HCT116 (cell line): ENCODE measurements at places on chromosomes 3 and 15.

- no peak for DNase-seq
These were observed 14.6 kb upstream of the PLA2G4E start for GRCh38 chr15:42035435-42035761.

GRCh38 chr3:25971736-25972135 is 181.8 kb downstream of the OXSM start:
- no peak for DNase-seq

DNA sequence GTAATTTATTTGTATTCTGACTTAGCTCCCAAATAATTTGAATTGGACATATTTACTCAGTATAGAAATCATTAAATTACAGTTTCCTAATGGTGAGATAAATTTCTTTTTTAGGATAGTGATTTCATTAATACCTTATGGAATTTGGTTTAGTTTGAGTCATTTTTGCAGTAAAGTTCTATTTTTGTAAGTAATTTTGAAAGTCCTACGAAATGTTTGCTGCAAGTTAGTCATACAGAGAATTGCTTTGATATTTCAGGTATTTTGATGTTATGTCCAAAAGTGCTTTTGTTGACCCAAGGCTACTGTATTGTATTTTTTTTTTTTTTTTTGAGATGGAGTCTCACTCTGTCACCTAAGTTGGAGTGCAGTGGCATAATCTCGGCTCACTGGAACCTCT is 41.7 kb downstream of the TCF12 start:
- DNase-seq = no peak

GRCh38 chr3:86937306-86937791 is 53.6 kb downstream of the VGLL3 start:
- DNase-seq = no peak

DNA sequence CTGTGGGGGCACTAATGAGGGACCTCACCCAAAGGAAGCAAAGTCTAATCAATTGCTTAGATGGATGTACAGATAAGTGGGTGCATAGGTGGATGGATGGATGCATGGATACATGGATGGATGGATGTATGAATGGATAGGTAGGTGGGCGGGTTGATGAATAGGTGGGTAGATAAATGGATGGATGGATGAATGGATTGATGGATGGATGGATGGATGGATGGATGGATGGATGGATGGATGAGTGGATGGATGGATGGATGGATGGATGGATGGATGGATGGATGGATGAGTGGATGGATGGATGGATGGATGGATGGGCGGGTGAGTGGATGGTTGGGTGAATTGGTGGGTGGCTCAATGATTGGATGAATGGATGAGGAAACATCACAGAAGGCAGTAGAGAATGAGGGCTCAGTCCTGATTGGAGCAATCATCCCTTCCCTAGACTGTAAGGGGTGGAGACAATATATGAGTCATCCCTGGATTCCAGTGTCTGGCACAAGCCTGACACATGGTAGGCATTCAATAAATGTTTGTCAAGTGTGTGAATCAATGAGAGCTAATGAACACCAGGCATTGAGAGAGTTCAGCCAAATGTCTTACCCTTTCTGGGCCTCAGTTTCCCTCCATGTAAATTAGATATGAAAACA is 40.4 kb upstream of the PXYLP1 start:
- no peak for DNase-seq

DNA sequence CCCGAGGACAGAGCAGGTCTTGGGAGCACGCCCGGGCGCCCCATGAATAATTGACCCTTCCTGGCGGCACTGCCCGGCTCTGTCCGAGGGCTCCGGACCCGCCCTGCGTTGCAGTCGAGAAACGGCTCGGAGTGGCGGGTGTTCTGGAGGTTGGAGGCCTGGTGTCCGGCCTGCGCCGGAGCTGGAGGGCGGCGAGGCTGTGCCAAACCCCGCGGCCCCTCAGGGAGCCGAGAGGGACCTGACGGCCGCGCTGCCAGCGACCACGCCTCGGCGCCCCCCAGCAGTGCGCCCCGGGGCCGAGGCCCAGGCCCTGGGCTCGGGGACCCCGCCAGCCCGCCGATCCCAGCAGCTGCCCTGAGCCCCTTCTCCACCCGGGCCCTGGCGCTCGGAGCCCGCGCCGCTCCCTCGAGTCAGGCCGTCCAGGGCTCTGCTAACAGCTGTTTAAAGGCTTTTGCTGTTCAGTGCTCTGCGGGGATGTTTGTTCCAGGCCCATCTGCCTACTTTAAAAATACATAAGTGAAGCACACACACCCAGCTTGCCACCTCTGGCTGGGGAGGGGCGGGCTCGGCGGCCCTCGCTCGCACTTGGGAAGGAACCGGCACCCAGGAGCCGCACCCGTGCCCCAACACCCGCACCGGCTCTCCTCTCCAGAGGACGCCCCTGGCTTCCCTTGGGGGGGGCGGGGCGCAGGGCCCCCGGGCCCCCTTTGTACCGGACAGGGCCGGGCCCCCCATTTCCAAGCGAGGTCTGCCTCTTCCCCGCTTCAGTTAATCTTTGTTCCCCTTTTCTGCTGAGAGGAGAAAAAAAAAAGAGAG is 730 bp upstream of the ZNF710 start:
- no peak for DNase-seq

GRCh38 chr3:121619691-121620090 is 26.5 kb downstream of the FBXO40 start:
- DNase-seq = no peak

DNA sequence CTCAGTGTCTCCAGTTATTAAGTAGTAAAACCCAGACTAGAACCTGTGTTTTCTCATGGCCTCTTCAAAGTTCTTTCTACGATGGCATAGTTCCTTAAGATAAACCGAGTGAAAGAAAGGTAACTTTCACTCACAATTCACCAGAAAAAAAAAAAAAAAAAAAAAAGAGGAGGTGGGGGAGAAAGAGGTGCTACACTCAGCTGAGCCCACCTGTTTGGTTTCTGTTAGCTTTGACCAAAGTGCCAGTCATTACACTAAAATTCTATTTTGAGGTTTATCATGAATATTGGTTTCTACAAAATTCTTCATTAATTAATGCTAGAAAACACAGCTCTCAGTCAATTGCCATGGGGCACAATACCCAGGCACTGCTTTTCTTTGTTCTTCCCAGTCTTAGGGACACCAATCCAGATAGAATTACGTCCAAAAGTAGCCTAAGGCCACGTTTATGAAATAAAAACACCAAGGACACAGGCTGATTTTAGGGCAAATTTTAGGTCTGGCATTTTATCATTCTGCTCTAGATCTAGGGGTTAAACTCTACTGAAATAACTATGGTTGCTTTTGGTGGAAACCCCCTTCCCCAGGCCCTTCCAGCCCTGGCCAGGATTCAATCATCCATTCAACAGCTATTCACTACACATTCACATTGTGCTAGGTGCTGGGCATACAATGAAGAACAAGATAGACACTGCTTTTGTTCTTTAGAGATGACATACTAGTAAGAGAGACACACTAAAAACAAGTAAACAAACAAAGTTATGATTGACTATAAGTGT is 1097.8 kb downstream of the FHIT start:
- no peak for DNase-seq

DNA sequence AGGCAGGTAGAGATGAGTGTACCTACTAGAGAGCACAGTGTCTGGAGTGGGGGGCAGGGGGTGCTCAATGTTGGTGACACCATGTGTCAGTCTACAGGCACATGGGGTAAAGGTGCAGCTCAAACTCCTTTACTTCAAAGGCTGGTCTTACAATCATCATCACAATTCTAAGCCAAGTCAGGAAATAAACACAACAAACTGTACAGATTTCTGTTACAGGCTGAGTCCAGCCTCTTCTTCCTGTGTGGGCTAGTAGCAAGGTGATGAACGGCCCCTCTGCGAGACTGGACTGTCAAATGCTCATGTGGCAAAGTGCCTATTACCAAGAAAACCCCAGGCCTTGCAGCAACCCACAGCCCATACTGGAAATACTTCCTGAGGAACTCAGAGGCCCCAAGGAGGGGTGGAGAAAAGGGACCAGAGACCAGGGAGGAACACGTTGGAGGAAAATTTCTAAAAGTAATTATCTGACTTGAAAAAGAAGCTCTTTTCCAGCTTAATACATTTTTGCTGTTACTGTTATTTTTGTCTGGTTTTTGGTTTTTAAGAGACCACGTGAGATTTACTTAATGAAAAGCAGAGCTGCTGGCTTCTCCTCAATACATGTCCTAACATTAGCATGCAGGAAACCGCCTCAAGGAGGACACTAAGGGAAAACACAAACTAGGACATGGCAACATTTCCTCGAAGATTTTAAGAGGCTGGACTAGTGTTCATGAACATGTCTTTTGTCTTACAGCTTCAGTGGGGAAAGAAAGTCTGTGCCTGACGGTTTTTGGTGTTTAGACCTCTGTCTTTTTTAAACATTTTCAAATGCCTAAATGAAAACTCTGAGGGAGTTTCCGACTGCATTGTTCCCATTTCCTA is 29.5 kb downstream of the TBC1D2B start:
- DNase-seq = no peak

DNA sequence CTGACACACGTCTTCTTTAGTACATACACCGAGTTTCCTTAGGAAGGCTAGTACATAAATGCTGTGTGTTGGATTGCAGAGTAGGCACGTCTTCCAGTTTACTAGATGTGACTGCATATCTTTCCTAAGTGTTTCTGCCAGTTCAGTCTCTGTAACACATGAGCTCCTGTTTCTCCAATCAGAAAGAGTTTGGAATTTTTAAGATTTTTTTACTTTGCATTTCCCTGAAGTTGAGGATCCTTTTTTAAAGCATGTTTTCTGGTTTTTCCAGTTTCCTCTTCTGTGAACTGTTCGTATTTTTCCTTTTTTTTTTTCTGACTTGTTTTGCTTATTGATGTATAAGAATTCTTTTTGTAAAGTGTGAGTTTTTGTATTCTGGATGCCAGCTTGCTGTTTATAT is 7.5 kb upstream of the POLR2M start:
- DNase-seq = no peak

DNA sequence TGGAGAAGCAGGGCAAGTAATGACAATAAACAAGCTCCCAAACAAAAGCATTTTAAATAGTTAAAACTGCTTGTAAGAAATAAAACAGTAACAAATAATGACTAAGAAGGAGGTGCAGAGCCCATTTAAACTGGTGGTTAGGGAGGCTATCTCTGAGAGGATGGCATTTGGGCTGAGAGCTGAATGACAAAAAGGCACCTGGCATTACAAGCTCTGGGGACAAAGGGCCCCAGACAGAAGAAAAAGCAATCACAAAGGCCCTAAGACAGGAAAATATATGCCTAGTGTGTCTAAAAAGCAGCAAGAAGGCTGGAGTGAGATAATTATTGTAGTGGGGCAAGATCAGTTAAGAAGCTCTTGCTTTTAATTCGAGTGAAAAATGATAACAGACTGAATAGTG is 9.6 kb downstream of the TMEM39A start:
- no peak for DNase-seq

- no peak for DNase-seq
These were observed 986.5 kb downstream of the ROBO2 start for GRCh38 chr3:78026318-78026828.

- no peak for DNase-seq
These were observed 29.7 kb upstream of the TOPBP1 start for GRCh38 chr3:133691273-133692107.

DNA sequence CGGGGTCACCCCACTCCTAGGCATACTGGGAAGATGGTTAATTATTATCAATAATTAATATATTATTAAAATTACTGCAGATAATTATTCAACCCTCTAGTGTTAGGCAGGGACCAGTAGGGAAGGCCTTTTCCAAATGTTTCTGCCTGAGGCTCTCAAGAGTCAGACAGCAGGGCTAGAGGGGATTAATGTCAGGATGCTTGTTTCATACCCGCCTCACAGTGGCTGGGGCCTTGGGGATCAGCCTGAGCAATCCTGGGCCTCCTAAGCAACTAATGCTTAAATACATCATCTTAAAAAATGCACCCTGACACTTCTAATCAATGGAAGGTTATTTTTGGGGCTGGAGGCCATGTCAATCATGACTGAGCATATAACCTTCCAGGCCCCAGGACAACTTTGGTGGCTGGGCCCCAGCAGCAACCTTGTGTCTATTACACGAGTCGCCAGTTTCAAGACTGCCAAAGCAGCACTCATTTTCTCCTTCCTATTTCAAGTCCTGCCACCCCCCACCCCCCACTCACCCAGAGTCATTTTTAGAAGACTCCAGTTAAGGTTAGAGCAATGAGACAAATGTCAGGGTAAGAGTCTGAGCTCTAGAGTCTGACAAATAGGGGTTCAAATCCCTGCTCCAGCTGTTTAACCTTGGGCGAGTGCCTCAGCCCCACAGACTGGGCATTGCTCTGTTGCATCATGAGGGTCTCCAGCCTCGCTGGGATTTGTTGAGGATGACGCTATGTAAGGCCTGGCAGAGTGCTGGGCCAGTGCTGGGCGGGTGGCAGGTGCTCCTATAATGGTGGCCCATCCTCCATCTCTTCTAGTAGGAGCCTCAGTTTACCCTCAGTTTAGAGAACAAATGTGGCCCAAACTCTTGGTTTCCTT is 6.1 kb downstream of the AMOTL2 start:
- DNase-seq = no peak

DNA sequence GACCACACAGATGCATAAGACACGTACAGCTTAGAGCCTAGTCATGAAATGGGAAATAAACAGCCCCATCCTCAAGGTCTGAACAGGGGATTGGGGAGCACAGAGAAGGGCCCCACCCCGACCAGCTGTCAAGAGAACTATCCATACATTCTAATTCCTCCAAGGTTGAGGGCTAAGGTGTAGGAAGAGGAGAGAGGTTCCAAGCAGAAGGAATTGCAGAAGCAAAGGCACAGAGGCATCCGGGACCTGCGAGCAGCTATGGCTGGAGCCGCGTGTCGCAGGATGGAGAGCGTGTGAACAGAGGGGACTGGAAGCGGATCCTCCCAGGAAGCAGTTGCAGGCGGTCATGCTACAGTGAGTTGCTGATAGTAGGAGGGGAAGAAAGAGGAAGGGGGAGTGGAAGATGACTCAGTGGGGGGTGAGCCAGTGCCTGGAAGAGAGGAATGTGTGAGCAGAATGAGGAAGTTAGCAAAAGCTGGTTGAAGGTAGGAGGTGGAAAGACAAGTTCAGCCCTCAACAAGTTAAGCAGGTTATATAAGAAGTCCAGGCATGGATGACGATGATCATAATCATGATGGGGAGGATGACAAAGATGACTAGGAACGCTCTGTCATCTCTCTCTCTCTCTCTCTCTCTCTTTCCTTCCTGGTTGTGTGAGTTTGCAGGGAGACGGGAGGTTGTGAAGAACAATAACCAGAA is 89.7 kb downstream of the LIPC start:
- peak; percentile 34 for DNase-seq

DNA sequence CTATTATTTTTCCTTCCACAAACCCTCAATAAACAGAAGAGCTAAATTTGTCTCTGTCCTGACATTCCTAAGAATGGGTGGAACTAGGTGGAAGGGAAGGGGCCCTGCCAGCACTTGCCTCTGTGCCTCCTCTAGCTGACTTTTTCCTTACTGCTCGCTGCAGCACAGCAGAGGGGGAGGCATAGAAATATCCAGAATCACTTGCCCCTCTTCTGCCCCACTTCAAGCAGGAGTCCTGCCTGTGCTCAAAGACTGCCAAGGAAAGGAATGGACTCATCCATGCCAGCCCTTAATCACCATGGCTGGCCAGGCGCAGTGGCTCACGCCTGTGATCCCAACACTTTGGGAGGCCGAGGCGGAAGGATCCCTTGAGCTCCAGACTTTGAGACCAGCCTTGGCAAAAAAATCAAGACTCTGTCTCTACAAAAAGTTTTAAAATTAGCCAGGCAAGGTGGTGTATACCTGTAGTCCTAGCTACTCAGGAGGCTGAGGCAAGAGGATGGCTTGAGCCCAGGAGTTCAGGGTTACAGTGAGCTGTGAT is 51.8 kb downstream of the ADCY5 start:
- no peak for DNase-seq

- no peak for DNase-seq
These were observed 11.5 kb downstream of the SEMA3F start for GRCh38 chr3:50166620-50167019.
